Activated gamma-delta T cell treated with Interleukin-2 at 50 U/mL for 16 hours (primary cell): ENCODE measurements at places on chromosomes 3 and 15.

GRCh38 chr3:70186221-70186620 lies 126.2 kb downstream of the MDFIC2 start:
- DNase-seq, result no peak

- peak; percentile 46 for DNase-seq
These were observed 1.5 kb upstream of the RBM15B start for GRCh38 chr3:51389423-51390183.

GRCh38 chr15:62878070-62878469 lies 164.5 kb upstream of the TPM1 start:
- no peak for DNase-seq

- DNase-seq, result no peak
These were observed 254.5 kb downstream of the FAM43A start for GRCh38 chr3:194939949-194940770.

GRCh38 chr3:112781599-112781998 lies 65.1 kb downstream of the CD200R1L start:
- DNase-seq, result no peak

DNA sequence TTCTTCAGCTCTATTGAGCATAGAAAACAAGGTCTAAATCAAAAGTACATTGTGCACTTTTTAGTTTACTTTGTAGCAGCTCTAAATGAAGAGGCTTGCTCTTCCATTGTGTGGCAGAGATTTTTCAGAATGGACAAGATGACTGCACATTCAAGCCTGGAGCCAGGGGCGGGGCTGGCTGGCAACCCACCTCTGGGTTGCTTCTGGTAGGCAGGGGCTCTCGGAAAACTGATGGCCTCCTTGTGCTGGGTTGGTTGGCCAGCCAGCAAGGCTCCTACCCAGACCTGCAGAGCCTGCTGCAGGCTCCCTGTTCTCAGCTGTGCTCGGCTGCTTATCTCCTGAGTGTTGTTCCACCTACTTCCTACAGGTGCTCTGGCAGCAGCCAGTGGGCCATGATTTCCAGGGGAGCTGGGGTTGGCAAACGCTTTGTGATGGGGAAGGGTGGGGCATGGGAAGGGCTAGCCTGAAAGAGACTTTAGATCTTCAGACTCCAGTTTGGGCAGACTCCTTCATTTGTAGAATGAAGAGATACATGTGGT lies 8.8 kb downstream of the BSN start:
- no peak for DNase-seq

DNA sequence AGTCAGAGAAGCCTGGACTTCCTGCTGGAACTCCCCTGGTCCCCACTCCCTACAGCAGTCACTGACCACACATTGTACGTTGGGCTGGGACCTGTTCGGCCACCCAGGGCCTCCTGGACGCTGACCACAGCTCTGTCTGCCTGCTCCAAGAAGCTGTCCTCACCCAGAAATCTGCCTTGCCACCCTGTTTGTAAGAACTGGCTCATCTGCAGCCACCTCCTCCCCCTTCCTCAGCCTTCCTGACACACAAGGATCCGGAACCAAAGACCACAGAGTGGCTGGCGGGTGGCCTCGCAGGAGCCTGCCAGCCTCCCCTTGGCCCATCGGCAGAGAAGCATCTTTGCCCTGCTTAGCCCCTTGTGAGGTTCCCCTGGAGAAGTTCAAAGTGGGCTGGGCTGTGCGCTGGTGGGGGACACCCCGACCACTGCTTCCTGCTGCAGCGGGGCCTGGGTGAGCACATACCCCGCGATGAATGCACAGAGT lies 91.9 kb downstream of the PCSK6 start:
- no peak for DNase-seq

DNA sequence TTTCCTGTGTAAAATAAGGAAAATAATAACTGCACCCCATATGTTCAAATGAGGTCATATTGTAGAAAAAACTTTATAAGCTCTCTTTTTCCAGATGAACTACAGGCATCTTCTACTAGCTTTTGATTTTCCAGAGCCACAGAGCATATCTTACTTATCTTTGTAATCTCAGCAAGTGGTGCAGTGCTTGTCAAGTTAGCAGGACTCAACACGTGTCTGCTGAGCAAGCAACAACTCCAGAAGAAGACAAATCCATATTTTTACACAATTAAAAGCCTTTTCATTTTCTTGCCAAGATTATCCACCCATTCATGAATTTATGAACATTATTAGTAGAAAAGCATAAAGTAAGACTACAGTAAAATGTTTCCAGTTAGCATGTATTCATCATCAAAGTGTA lies 14.4 kb upstream of the TSC22D2 start:
- DNase-seq, result no peak

DNA sequence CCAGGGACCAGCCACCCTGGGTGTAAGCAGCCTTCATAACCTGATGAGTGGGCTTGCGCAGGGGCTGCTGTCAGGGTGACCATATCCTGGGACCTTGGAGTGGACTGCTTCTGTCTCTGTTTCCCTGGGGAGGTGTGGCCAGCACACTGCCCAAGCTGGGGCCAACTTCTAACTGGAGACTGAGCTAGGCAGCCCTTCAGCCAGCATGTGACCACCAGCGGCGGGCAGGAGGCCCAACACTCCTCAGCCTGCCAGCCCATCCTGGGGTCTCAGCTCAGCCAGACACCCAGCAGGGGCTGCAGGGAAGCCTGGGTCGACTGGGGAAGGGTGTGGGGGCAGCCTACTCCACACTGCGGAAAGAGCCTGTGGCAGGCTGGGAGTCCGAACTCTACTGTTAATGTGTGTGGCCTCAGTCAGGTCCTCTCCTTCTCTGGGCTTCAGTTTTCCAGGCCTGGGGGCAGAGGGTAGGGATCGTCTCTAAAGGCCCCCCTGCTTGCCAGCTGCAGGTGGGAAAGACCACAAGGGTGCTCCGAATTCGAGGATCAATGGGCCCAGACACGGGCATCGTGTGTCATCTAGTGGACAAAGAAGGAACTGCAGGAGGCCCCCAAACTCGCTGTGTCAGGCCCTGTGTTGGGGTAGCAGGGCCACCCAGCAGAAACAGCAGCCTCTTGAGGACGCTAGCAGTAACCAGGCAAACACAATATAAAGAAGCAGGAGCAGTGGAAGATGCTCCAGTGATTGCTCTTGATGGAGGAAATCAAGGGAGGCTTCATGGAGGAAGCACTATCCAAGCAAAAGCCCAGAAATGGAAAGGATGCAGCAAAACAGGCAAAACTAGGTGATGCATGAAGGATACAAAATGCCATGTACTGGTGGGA lies 2.0 kb upstream of the SEMA3G start:
- DNase-seq, result peak; percentile 70

- DNase-seq, result no peak
These were observed 125.0 kb upstream of the LIPC start for GRCh38 chr15:58306591-58307312.

DNA sequence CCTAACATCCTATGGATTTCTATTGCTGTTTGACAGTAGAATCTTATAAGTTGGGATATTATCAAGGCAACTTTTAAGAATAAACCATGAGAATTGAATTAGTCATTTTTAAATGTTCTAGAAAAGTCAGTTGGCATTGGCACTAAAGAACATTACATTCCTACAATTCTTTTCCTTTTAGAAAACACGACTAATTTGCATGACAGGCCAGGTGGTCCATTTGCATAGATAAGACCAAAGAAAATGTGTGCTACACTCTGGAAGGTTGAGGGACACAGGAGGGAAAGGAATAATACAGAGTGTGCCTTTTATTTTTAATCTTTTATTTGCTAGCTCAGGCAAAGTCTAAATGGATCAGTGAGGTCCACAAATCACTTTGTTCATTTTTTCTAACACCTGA lies 962.3 kb downstream of the EPHA3 start:
- DNase-seq, result no peak

GRCh38 chr15:73867956-73868355 lies 5.4 kb upstream of the TBC1D21 start:
- DNase-seq, result no peak

DNA sequence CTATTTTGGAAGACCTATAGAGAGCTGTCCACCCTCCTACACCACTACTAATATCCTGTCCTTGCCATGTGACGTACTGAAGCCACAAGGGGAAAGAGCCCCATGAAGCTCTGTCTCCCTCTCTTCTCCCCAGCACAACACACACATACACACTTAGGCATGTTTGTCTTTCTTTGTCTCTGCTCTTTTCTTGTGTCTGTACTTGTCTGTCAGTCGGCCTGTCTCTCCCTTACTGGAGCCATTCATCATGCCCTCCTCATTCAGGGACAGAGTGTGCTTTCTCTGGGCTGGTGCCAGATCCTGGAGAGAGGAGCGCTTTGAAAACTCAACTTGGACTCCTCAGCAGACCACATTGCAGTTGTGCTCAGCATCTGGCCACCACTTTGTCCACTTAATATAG lies 47.6 kb downstream of the PSMD6 start:
- no peak for DNase-seq

DNA sequence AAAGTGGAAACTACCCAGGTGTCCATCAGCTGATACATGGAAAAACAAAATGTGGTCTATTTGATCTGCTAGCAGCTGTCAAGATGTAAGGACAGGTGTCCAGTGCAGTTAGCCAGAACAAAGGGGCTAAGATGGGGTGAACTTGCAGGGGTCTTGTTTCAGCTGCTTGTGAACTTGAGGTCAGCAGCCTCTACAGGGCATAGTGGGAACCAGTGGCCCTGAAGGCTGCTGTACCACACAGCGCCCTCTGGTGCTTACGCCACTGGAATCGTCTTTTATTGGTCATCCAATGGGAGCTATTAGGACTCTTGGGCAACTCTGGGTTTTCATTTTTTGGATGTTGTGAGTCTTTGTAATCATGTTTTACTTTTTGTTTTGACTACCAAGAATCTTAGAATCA lies 62.2 kb upstream of the CTSH start:
- no peak for DNase-seq

GRCh38 chr15:66654739-66655375 lies 47.2 kb upstream of the SMAD6 start:
- no peak for DNase-seq

GRCh38 chr3:191296041-191296541 lies 33.1 kb upstream of the CCDC50 start:
- no peak for DNase-seq

- no peak for DNase-seq
These were observed 3.1 kb upstream of the POLR2M start for GRCh38 chr15:57703387-57703786.

DNA sequence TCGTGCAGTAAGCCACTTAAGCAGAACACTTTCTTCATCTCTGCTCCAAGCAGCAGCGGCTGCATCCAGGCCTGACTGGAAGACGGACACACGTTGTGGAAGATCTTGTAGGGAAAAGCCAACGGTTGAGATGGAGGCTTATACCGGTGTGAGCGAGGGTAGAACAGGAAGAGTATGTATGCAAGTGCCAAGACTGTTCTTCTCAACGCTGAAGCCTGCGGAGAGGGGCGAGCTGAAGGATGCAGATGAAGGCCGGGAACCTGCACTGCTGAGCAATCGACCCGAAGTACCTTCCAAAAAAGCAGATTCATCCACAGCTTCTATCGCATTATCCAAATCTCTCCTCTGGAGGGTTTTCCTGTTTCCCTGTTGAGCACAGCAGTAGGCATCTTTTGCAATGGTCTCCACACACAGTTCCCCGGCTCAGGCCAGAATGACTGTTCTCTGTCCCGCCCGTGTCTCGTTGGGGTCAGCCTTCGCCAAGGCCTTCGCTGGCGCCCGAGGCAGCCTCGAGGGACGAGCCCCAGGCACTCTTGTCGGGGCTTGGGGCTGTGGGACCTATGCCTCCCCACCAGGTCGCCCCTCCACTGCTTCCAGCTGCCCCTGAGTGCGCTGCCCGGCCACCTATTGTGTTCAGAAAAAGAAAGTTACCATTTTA lies 22.2 kb upstream of the DYNC1LI1 start:
- DNase-seq, result no peak

DNA sequence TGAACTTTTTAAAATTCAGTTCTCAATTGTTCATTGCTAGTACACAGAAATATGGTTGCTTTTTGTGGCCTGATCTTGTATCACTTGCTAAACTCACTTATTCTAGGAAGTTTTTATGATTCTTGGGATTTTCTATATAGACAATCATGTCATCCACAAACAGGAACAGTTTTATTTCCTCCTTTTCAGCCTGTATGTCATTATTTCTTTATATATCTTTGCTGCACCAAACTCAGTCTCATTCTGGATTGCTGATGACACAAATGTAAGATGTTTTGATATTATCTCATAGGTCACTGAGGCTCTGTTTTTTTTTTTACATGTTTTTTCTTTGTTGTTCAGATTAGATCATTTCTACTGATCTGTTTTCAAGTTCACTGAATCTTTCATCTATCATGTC lies 71.7 kb downstream of the TTBK2 start:
- DNase-seq, result no peak

- DNase-seq, result no peak
These were observed 1.4 kb downstream of the CLK3 start for GRCh38 chr15:74616996-74617395.

GRCh38 chr3:153513236-153513635 lies 351.2 kb downstream of the RAP2B start:
- no peak for DNase-seq

DNA sequence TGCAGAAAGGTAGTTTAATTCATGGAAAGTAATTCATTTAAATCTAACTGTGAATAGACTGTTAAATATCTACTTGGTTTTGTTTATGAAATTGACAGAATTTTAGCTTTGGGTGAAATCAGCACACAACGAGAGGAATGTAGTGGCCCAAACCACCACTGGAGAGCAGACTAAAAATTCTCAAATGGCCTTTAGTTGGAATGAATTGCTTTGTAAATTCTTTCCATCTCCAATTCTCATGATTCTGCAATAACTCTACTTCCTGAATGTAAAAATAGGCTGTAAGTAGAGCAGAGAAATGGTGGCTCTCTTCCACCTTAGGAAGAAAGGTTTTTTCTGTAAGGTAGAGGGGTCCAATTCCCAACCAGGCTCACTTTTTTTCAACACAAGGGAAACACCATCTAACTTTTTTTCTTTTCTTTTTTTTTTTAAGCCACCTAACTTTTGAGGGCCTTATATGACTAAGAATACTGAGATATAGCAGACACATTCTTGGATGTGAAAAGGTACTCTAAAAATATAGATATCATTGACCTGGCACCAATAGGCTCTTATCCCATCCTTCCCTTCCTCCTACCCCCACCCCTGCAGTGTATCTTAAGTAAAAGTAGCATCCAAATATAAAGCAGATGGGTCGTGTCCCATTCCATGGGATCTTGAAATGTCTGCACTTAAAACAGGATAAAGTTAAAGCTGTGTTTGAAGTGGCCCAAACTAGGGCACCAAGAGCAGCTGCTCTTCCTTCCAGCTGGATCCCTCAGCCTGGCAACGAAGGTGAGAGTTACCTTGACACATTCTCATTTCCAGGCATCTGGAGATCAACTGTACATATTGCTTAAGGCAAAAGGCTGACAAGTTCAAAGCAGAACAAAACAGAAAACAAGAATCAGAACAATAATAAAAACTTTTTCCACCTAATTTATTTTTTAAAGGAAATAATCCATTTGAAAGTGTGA lies 194.1 kb downstream of the TPRG1 start:
- no peak for DNase-seq

DNA sequence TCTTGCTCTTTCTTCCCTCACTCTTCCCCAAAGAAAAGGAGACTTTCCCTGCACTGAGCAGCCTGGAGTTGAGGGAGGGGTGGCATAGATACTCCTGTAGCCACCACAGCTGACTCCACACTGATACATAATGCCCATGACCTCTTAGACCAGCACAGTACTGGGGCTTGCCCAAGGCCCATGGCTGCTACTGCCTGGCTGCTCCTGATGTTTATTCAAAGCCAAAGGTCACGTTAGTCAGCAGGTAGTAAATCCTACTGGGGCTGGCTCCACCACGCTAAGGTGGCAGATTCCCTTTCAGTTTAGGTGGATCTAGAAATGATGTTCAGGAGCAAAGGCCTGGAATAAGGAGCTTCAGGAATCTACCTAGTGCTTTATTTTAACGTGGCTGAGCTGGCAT lies 212.7 kb downstream of the C3orf38 start:
- no peak for DNase-seq
